AML-193 (cell line): ENCODE measurements at places on chromosomes 11 and 22.

- DNase-seq, result no peak
Measured at GRCh38 chr11:86014221-86014620, 54.7 kb downstream of the PICALM start.

DNA sequence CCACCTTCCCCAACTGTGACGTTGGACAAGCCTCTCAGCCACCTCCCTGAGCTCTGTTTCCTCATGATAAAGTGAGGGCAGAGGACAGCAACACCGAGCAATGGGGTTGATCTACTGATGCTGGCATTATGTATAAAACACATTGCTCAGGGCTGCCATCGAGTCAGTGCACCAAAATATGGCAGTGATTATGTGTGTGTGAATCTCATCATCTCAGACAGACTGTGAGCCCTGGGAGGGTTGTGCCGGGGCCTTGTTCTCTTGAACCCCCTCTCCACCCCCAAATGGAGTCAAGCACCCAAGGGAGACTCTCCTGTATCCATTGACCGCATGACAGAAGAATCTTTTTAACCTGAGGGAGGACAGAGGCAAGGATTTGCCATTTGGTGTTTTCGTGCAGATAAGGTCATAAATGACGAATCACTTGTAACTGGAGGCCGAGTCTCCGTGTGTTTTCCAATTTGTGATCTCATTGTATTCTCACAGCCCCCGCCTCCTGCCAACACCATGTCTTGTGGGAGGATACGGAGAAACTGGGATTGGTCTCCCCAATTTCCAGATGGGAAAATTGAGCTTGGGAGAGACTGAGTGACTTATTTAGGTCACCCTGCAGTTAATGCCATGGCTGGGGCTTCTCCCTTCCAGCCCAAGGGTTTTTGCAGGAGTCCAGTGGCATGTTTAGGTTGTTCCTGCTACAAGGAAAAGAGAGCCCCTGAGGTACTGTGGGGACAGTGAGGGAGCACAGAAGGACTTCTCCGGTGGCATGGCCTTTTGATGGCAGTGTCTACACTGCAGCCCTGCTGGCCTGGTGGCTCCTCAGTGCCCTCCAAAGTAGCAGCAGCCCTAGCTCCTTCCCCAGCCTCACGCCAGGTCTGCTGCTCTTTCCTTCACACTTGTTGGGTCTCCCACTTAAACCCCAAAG is 52.4 kb downstream of the CHRDL2 start:
- DNase-seq, result no peak

GRCh38 chr11:71190551-71190950 is 61.8 kb downstream of the SHANK2 start:
- DNase-seq, result no peak

DNA sequence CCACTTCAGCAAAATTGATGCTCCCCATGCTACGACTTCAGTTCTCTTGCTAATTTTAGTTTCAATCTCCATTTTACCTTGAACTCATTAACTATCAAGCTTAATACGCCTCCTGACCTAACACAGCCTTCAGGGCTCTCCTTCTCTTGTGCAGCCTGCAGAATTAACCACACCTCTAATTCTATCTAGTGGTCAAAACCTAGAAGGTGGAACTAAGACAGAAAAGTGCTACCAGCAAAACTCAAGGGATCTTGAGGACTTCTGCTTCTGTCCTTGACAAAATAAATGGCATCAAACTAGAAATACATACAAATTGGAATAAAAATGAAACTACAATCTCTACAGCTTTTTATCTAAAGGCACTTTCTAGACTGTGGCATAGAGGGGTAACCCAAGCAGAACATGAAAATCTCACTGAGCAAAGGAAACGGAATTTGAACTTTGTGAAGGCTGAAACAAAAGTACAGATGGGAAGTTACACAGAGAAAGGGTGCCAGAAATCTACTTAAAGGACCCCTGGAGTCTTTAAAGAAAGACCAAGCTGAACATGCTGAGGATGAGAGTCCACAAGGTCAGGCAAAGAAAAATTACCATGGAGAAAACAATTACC is 10.7 kb downstream of the CWF19L2 start:
- DNase-seq, result no peak

- no peak for DNase-seq
Measured at GRCh38 chr11:23767576-23767975, 729.3 kb upstream of the LUZP2 start.

DNA sequence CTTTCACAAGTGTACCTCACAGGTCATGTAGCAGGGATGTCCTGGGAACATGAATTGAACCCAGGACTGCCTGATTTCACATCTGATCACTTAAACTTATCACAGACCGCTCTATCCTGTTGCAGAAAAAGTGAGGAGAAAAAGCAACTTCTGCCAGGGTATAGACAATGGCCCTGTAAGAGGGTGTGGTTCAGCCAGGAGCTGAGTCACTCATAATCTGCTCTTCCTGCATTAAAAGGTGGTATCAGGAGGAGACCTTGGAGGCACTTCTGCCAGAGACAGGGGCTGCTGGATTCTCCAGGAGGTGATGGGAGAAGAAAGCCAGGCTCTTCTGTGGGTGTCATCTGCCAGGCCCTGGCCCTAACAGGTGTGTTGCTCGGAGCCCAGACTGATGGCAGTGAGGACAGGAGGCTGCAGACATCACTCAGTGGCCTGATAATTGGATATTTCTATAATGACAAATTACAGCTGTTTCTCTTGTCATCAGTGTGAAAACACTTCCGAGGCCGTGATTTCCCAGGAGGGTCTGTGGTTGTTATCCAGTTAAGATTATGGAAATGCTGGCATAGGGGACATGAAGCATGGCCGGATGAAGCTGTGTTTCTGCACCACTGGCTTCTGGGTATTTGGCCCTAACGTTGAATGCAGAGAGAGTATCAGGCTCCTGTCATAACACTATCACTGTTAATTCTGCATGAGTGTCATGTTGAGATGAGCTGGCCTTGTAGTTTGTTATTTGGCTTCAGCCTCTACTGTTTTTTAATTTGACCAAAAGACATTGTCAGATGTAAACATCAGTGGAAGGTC is 125.1 kb upstream of the ZBED5 start:
- no peak for DNase-seq

GRCh38 chr11:35487532-35488078 is 37.8 kb downstream of the PAMR1 start:
- DNase-seq, result no peak
